ENCODE measurements at places on chromosomes 13 and 19.

- H3K4me3 ChIP-seq: no peak overlapping the region
- no peaks in the 10 kb centered on the region for H3K36me3 ChIP-seq
- no peaks in the 10 kb centered on the region for H3K27me3 ChIP-seq
- DNase-seq: no peak
These were observed 1255.1 kb downstream of the SLITRK1 start for GRCh38 chr13:82627183-82627582.

GRCh38 chr19:35327642-35328041, 1.3 kb upstream of the CD22 start:
- H3K4me3 ChIP-seq: no peak overlapping the region
- peaks cover 9% of the 10 kb centered on the region for H3K27me3 ChIP-seq
- H3K4me1 ChIP-seq: peaks cover 10% of the 10 kb centered on the region

DNA sequence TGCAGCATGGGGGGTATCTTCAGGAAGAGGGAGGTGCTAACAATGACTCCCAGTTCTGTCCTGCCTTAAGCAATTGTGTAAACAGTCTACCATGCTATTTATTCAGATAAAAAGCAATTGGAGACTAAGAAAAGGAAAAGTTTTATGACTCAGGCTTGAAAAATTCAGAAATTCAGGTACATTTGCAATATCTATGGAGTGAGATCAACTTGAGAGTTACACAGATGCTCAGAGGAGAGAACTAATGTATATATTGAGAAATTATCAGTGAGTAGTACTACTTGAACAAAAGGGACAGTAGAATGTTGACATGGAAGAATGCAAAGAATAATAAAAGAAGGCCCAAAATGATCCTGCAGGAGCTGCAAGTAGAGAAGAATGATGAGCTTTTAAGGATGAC, 277.6 kb upstream of the DACH1 start:
- no peak overlapping the region for H3K27ac ChIP-seq
- DNase-seq: no peak
- no peaks in the 10 kb centered on the region for H3K36me3 ChIP-seq
- H3K4me3 ChIP-seq: no peak overlapping the region

GRCh38 chr13:77184455-77184854, 142.4 kb downstream of the MYCBP2 start:
- no peak for DNase-seq

GRCh38 chr19:44643605-44644401, at the start of gene PVR:
Gene PVR, plus strand, starts transcription at chr19:44643910. Its CDS starts 187 bp downstream, at chr19:44644097.
- peak within 1 kb of the TSS; percentile 85 for H3K4me3 ChIP-seq
- H3K27ac ChIP-seq: peak within 1 kb of the TSS; percentile 63
- H3K4me1 ChIP-seq: peaks cover 2% of the 10 kb centered on the region
- peak; percentile 67 for DNase-seq
- peaks cover 33% of the 10 kb centered on the region for H3K27me3 ChIP-seq

DNA sequence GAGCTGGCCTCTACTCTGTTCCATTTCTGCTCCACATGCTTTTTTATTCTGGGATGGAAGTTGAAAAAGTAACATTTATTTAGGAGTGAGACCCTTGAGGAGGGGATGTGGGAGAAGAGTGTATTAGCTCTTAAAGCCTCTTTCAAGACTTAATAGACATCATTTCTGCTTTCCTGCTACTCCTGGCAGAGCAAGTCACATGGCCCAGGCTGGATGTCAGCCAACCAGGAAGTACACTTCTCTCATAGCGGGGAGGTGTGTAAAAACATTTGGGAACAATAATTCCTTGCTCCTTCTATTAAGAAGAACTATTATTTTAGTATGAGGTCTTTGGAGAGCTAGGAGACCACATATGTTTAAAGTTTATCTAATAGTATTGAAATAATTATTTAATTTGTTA, 40.6 kb upstream of the FAM216B start:
- peaks cover 19% of the 10 kb centered on the region for H3K27me3 ChIP-seq
- no peaks in the 10 kb centered on the region for H3K4me1 ChIP-seq
- no peaks in the 10 kb centered on the region for H3K36me3 ChIP-seq
- H3K27ac ChIP-seq: no peak overlapping the region
- H3K4me3 ChIP-seq: no peak overlapping the region
- DNase-seq: no peak

DNA sequence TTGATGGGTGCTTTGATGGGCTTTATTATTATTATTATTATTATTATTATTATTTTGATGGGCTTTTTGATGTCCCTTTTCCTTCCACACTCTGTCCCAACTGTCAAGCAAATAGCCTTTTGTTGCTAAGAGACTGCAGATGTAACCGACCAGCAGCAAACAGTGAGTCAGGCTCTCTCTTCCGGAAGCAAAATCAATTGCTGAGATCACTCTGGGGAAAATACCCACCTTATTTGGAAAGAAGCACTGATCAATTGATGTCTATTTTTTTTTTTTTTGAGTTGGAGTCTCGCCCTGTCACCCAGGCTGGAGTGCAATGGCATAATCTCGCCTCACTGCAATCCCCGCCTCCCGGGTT, 2.9 kb downstream of the LDLR start:
- no peak for DNase-seq
- peak overlapping the region; percentile 98 for H3K27ac ChIP-seq
- H3K4me1 ChIP-seq: peaks cover 66% of the 10 kb centered on the region
- peak overlapping the region; percentile 98 for H3K4me3 ChIP-seq

- H3K27me3 ChIP-seq: no peaks in the 10 kb centered on the region
- no peaks in the 10 kb centered on the region for H3K36me3 ChIP-seq
- no peak for DNase-seq
- no peak overlapping the region for H3K4me3 ChIP-seq
These were observed 464.9 kb upstream of the MIR17HG start for GRCh38 chr13:90882551-90882950.

DNA sequence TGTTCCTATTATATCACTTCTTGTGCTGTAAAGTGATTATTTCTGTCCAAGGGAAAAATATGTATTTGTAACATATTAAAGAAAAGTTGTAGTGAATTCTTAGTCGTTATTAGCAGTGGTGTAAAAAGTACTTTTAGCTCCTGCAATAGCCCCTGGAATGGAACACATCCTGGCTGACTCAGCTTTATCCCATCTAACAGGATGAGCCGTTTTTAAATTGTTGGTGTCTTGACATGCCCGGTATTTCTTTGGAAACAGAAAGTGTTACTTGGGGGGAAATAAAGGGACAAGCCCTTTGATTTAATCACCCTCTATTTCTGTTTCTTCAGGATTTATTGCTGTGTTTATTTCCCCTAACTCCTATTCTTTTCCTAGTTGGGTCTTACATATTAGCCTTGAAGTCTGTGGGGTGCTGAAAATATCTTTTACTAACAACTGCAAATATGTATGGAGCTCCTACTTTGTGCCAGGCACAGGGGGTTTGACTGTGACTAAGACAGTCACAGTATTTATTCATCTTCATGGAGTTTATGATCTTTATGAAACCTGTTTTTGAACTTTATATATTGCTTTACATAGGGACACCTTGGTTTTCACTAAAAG, 17.9 kb downstream of the COG3 start:
- H3K4me1 ChIP-seq: peaks cover 8% of the 10 kb centered on the region
- H3K27ac ChIP-seq: peak overlapping the region; percentile 37
- H3K36me3 ChIP-seq: peaks cover 68% of the 10 kb centered on the region

- peak overlapping the region; percentile 10 for H3K27ac ChIP-seq
- DNase-seq: no peak
- H3K4me3 ChIP-seq: no peak overlapping the region
- peaks cover 73% of the 10 kb centered on the region for H3K36me3 ChIP-seq
- no peaks in the 10 kb centered on the region for H3K4me1 ChIP-seq
- no peaks in the 10 kb centered on the region for H3K27me3 ChIP-seq
These were observed 7.4 kb downstream of the MICOS13 start for GRCh38 chr19:5672708-5673459.

GRCh38 chr13:31121379-31122140, 40.1 kb downstream of the HSPH1 start:
- no peak overlapping the region for H3K4me3 ChIP-seq
- no peak overlapping the region for H3K27ac ChIP-seq
- H3K36me3 ChIP-seq: no peaks in the 10 kb centered on the region
- H3K27me3 ChIP-seq: peaks cover 58% of the 10 kb centered on the region
- peaks cover 3% of the 10 kb centered on the region for H3K4me1 ChIP-seq
- DNase-seq: no peak

DNA sequence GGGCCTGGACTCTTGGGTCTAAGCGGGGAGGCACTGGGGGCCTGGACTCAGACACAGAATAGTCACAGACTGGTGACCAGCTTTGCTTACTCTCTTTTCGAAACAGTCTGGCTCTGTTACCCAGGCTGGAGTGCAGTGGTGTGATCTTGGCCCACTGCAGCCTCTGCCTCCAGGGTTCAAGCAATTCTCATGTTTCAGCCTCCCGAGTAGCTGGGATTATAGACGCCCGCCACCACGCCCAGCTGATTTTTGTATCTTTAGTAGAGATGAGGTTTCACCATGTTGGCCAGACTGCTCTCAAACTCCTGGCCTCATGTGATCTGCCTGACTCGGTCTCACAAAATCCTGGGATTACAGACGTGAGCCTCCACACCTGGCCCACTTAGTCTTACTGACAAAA, 11.1 kb downstream of the MED25 start:
- no peaks in the 10 kb centered on the region for H3K4me1 ChIP-seq
- H3K36me3 ChIP-seq: peaks cover 67% of the 10 kb centered on the region
- H3K27ac ChIP-seq: no peak overlapping the region
- H3K4me3 ChIP-seq: no peak overlapping the region
- no peaks in the 10 kb centered on the region for H3K27me3 ChIP-seq

DNA sequence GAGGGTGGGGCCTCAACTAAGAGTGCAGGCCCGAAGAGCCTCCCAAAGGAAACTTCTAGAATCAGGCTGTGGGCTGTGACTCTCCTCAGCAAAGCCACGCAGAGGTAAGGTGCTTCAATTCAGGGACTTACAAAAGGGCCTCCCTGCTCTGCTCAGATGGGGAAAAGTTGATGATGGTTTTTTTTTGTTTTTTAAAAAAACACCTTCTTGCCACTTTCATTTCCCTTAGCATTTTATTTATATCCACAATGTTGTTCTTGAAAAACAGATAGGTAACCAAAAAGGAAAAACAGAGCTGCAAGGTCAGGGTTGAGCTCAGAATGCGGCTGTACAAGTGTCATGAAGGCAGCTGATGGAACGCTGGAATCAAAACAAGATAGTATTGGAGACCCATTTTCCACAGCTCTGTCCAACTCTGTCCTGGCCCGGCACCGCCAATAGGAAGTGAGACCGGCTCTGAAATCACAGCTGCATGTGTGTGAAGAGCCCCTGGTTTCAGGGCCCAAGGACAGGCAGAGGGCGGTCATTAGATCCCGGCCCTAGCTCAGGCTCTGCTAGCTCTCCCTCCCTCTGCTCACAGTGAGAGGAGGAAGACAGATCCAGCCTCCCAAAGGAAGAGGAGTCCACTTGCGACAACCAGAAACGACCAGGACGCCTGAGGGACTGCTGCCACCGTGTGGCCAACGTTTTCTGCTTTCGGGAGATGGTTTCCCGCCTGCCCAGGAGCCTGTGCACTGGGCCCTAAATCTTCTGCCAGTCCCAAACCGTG, 58.3 kb downstream of the KLF2 start:
- no peaks in the 10 kb centered on the region for H3K27me3 ChIP-seq
- peaks cover 54% of the 10 kb centered on the region for H3K4me1 ChIP-seq
- peak overlapping the region; percentile 50 for H3K27ac ChIP-seq
- H3K36me3 ChIP-seq: peaks cover 63% of the 10 kb centered on the region

DNA sequence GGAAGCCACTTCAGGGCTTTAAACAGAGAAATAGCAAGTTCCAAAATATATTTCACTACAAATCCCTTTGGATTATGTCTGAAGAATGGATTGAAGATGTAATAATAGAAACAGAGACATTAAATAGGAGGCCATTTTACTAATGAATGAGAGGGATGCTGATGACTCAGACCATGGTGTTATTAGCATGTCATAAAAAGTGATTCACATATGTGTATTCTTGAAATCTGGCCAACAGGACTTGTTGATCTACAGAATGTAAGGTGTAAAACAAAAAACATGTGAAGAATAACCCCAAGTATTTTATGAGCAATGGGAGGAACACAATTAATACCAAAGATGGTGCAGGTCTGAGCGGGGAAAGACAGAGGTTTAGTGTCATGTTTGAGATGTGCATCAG, 873.7 kb downstream of the SLITRK5 start:
- no peaks in the 10 kb centered on the region for H3K4me1 ChIP-seq
- no peaks in the 10 kb centered on the region for H3K36me3 ChIP-seq
- H3K27ac ChIP-seq: no peak overlapping the region
- no peaks in the 10 kb centered on the region for H3K27me3 ChIP-seq
- H3K4me3 ChIP-seq: no peak overlapping the region

- H3K4me1 ChIP-seq: no peaks in the 10 kb centered on the region
- H3K4me3 ChIP-seq: no peak overlapping the region
- H3K27ac ChIP-seq: no peak overlapping the region
- H3K36me3 ChIP-seq: no peaks in the 10 kb centered on the region
These were observed 67.7 kb upstream of the LSM14A start for GRCh38 chr19:34104557-34104956.

- no peak overlapping the region for H3K27ac ChIP-seq
- no peak overlapping the region for H3K4me3 ChIP-seq
- H3K4me1 ChIP-seq: no peaks in the 10 kb centered on the region
- H3K36me3 ChIP-seq: peaks cover 4% of the 10 kb centered on the region
These were observed 41.0 kb upstream of the ZNF91 start for GRCh38 chr19:23436318-23436717.

DNA sequence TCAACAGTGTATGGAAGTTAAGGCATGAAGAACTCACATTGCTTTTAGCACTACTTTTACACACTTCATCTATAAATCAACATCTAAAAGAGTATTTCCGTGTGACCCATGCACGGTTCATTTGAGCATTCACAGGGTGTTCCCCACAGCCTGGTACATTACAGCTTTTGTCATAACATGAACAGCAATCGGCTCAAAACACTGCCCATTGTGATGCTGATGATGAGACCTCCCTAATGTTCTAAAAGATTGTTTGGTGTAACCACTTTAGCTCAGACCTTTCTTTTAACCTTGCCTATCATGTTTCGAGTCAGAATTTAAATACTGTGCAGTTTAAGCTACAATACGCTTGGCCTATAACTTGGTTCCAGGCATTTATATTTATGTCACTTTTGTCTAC, 4.1 kb upstream of the KLF5 start:
- peaks cover 47% of the 10 kb centered on the region for H3K27me3 ChIP-seq
- no peak overlapping the region for H3K27ac ChIP-seq
- H3K36me3 ChIP-seq: no peaks in the 10 kb centered on the region
- DNase-seq: no peak
- peaks cover 12% of the 10 kb centered on the region for H3K4me1 ChIP-seq
- H3K4me3 ChIP-seq: no peak overlapping the region

DNA sequence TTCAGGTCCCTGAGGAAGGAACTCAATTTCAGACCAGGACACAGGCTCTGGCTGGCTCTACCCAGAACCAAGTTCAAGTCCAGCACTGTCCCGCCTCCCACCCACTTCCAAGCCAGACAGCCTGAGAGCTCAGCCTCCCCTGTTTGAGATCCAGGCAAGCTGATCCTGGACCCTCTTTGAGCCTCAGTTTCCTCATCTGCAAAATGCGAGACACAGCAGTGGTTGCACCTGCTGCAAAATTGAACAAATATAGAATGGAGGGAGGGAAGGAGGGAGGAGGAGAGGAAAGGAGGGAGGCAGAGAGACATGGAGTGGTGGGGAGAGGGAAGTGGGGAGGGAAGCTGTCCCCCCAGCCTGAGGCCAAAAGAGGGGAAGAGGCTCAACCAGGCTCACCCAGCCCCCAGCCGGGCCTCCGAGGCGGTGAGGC, 751 bp downstream of the TMEM221 start:
- H3K27me3 ChIP-seq: peaks cover 20% of the 10 kb centered on the region
- H3K4me3 ChIP-seq: no peak overlapping the region
- no peaks in the 10 kb centered on the region for H3K36me3 ChIP-seq

GRCh38 chr13:76387566-76387965, 498.6 kb downstream of the KCTD12 start:
- DNase-seq: no peak
- H3K27ac ChIP-seq: no peak overlapping the region
- no peaks in the 10 kb centered on the region for H3K36me3 ChIP-seq

- no peaks in the 10 kb centered on the region for H3K4me1 ChIP-seq
- peaks cover 7% of the 10 kb centered on the region for H3K27me3 ChIP-seq
- no peak overlapping the region for H3K4me3 ChIP-seq
- no peak overlapping the region for H3K27ac ChIP-seq
- DNase-seq: no peak
These were observed 815.1 kb downstream of the DIAPH3 start for GRCh38 chr13:59348617-59349016.

Data from activated T-cell treated with anti-CD3 and anti-CD28 coated beads, Interleukin-2, amount 50 U/mL, for 24 hours (primary cell).